Neuronal stem cell (in vitro differentiated cells): ENCODE measurements at places on chromosomes 12 and 14.

GRCh38 chr12:91490667-91491311, 308.2 kb upstream of the DCN start:
- peaks cover 3% of the 10 kb centered on the region for H3K4me1 ChIP-seq
- H3K36me3 ChIP-seq, result no peaks in the 10 kb centered on the region
- DNase-seq, result no peak
- H3K4me3 ChIP-seq, result no peak overlapping the region
- no peaks in the 10 kb centered on the region for H3K27me3 ChIP-seq
- H3K27ac ChIP-seq, result no peak overlapping the region

- peaks cover 5% of the 10 kb centered on the region for H3K4me1 ChIP-seq
- no peaks in the 10 kb centered on the region for H3K27me3 ChIP-seq
- H3K36me3 ChIP-seq, result no peaks in the 10 kb centered on the region
- no peak overlapping the region for H3K4me3 ChIP-seq
- H3K27ac ChIP-seq, result no peak overlapping the region
These were observed 114.7 kb downstream of the SLC8A3 start for GRCh38 chr14:70073924-70074566.

DNA sequence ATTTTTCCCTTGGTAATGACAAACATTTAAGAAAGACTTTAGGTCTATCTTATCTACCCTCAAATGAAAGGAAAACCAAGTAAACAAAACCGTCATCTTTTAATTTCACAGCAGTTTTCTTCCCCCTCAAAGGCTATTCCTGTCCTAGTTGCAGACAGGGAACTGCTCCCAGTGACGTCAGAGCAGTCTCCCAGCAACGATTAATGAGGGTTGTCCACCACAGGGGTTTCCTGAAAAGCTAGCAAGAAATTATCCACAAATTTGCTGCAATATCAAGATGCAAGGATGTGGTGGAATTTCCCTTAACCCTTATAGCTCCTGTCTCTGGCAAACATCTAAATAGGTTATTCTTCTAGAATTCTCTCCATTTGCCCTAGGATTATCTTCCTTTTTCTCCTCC, 89.1 kb upstream of the STAC3 start:
- no peaks in the 10 kb centered on the region for H3K36me3 ChIP-seq
- H3K27ac ChIP-seq, result no peak overlapping the region
- H3K4me1 ChIP-seq, result peaks cover 23% of the 10 kb centered on the region

GRCh38 chr12:66931091-66931490, 252.2 kb upstream of the GRIP1 start:
- DNase-seq, result no peak
- no peaks in the 10 kb centered on the region for H3K36me3 ChIP-seq
- no peak overlapping the region for H3K4me3 ChIP-seq
- H3K27ac ChIP-seq, result no peak overlapping the region
- peaks cover 2% of the 10 kb centered on the region for H3K4me1 ChIP-seq
- no peaks in the 10 kb centered on the region for H3K27me3 ChIP-seq

- peaks cover 13% of the 10 kb centered on the region for H3K4me1 ChIP-seq
- H3K27me3 ChIP-seq, result no peaks in the 10 kb centered on the region
- H3K27ac ChIP-seq, result no peak overlapping the region
- H3K4me3 ChIP-seq, result no peak overlapping the region
- peaks cover 93% of the 10 kb centered on the region for H3K36me3 ChIP-seq
These were observed 9.0 kb downstream of the MVK start for GRCh38 chr12:109582636-109583035.

DNA sequence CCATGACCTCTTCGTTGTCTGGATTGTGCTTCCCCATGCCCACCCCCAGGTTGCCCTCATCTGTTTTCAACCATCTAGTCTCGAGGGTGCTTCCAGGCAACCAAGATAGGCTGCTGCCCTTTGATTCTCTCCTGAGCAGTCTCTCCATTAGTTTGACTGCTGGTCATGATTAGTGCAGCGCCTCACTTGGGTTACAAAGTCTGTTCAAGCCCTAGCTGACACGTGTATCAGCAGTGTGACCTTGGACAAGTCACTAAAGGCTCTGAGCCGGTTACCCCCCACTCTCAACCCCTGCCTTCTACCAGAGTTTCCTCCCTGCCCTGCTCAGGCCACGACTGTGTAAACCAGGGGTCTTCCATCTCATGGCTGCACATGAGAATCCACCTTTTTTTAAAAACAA, 185.3 kb upstream of the PWP1 start:
- no peaks in the 10 kb centered on the region for H3K27me3 ChIP-seq
- H3K4me3 ChIP-seq, result no peak overlapping the region
- H3K4me1 ChIP-seq, result no peaks in the 10 kb centered on the region
- DNase-seq, result no peak
- no peaks in the 10 kb centered on the region for H3K36me3 ChIP-seq

DNA sequence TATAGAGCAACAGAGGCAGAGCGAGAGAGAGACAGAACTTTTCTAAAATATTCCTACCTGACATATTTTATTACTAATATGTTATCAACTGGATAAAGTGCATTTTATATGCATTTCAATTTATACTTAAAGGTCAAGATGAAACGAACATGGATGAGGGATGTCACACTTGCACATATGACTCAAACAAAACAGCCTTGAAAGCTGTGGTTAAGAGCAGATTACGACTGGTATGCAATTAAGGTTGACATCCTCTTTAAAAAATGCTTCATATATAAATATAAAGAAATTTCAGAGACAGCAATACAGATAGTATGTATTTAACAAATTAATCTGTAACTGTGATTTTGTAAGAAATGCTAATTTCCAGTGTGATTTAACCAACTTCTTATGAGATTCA, 52.5 kb downstream of the LMO3 start:
- H3K4me1 ChIP-seq, result no peaks in the 10 kb centered on the region
- DNase-seq, result no peak
- no peaks in the 10 kb centered on the region for H3K36me3 ChIP-seq
- H3K27me3 ChIP-seq, result no peaks in the 10 kb centered on the region
- no peak overlapping the region for H3K27ac ChIP-seq

GRCh38 chr12:3537719-3538465, 46.9 kb downstream of the PRMT8 start:
- no peak for DNase-seq
- H3K36me3 ChIP-seq, result no peaks in the 10 kb centered on the region
- no peaks in the 10 kb centered on the region for H3K27me3 ChIP-seq
- H3K4me1 ChIP-seq, result peaks cover 8% of the 10 kb centered on the region
- no peak overlapping the region for H3K4me3 ChIP-seq

- peak overlapping the region; percentile 100 for H3K4me3 ChIP-seq
- DNase-seq, result no peak
- peaks cover 11% of the 10 kb centered on the region for H3K4me1 ChIP-seq
- peak overlapping the region; percentile 28 for H3K27ac ChIP-seq
- peaks cover 26% of the 10 kb centered on the region for H3K36me3 ChIP-seq
- no peaks in the 10 kb centered on the region for H3K27me3 ChIP-seq
These were observed 412 bp upstream of the SNW1 start for GRCh38 chr14:77761205-77761931.

DNA sequence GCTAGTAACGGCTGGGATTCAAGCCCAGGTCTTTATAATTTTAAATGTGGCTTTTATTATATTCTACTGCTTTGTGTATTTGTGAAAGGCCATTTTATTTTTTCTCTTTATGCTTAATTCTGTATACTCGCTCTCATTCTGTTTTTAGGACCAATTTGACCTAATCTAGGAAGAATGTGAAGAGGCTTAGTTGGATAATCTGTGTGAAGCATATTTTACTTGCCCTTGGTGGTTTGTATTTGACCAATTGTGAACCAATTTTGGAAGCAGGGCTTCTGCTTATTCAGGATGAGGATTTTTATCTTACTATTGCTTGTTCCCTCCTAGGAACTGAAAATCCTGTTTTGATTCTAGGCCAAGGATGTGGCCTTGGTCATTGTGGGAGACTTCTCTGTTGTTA, 113.1 kb downstream of the TTC6 start:
- no peak overlapping the region for H3K4me3 ChIP-seq
- H3K4me1 ChIP-seq, result no peaks in the 10 kb centered on the region
- no peak for DNase-seq

GRCh38 chr12:107560165-107560898, 125.3 kb upstream of the PWP1 start:
- H3K27ac ChIP-seq, result no peak overlapping the region
- H3K27me3 ChIP-seq, result no peaks in the 10 kb centered on the region
- H3K36me3 ChIP-seq, result no peaks in the 10 kb centered on the region
- no peak overlapping the region for H3K4me3 ChIP-seq
- peak; percentile 4 for DNase-seq
- H3K4me1 ChIP-seq, result peaks cover 8% of the 10 kb centered on the region

DNA sequence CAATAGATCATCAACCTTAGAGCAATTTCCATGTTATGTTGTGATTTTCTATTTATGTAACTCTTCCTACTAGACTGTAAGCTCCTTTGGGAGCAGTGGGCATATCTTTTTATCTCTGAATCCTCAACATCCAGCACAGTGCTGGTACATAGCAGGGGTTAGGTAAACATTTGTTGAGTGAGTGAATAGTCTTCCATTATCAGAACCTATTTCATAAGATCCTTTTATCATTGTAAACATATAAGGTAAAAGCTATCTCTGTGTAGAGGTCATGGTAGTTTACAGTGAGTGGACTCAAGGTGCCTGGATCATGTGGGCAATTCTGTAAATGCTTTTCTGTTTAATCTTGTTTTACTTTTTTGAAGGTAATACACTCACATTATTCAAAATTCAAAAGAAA, 15.1 kb downstream of the FKBP11 start:
- peaks cover 5% of the 10 kb centered on the region for H3K4me1 ChIP-seq
- no peak overlapping the region for H3K27ac ChIP-seq
- no peaks in the 10 kb centered on the region for H3K27me3 ChIP-seq
- no peaks in the 10 kb centered on the region for H3K36me3 ChIP-seq
- no peak for DNase-seq

- DNase-seq, result no peak
- H3K27ac ChIP-seq, result no peak overlapping the region
- no peak overlapping the region for H3K4me3 ChIP-seq
- peaks cover 55% of the 10 kb centered on the region for H3K36me3 ChIP-seq
- H3K27me3 ChIP-seq, result no peaks in the 10 kb centered on the region
- H3K4me1 ChIP-seq, result peaks cover 31% of the 10 kb centered on the region
These were observed 8.1 kb downstream of the ZNF219 start for GRCh38 chr14:21090194-21090939.

DNA sequence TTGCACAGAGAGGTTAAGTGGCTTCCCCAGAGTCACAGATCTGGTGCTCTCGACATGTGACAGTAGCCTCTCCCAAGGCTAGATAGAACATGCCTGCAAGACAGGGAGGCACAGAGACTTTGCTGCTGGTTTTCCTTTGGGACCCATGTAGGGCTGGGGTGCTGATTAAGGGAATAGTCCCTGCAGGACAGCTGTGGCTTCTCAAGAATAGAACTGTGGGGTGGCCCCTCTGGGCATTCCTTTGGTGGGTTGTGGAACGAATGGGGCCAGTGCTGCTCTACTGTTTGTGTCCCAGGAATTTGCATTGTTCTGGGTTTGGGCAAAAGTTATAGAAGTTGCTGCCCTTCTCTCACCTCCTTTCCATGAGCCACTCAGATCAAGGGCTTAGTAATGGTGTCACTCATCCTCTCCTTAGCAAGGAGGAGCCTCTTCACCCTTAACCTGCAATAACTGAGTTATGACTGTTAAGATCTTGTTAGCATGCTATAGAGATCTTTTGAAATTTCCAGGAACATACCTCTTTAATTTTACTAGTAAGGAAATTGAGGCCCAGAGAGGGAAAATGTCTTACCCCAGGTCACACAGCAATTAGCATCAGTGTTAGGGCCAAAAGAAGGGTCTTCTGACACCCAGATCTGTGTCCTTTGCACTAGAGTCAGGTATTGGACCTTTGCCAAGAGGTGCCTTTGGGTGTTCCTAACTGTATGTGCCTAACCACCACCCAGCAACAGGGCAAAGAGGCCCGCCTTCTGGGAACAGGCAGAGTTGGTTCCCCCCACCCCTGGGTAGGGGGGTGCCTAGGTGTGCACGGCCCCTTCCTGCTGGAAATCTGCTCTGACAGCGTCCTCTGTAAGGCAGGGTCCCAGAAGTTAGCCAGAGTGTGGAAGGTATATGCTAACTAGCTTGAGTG, 31.4 kb downstream of the CD9 start:
- no peak overlapping the region for H3K27ac ChIP-seq
- no peaks in the 10 kb centered on the region for H3K27me3 ChIP-seq
- no peak for DNase-seq
- H3K4me1 ChIP-seq, result peaks cover 12% of the 10 kb centered on the region
- H3K36me3 ChIP-seq, result no peaks in the 10 kb centered on the region

- H3K4me1 ChIP-seq, result peaks cover 15% of the 10 kb centered on the region
- H3K27me3 ChIP-seq, result no peaks in the 10 kb centered on the region
- peak; percentile 29 for DNase-seq
- H3K27ac ChIP-seq, result no peak overlapping the region
- no peaks in the 10 kb centered on the region for H3K36me3 ChIP-seq
These were observed 125.6 kb upstream of the FGD4 start for GRCh38 chr12:32273712-32274111.
